Neural progenitor cell (in vitro differentiated cells): ENCODE measurements at places on chromosomes 7 and 10.

- no peak for DNase-seq
Observed at GRCh38 chr10:5390607-5391205, 13.9 kb downstream of the TUBAL3 start.

DNA sequence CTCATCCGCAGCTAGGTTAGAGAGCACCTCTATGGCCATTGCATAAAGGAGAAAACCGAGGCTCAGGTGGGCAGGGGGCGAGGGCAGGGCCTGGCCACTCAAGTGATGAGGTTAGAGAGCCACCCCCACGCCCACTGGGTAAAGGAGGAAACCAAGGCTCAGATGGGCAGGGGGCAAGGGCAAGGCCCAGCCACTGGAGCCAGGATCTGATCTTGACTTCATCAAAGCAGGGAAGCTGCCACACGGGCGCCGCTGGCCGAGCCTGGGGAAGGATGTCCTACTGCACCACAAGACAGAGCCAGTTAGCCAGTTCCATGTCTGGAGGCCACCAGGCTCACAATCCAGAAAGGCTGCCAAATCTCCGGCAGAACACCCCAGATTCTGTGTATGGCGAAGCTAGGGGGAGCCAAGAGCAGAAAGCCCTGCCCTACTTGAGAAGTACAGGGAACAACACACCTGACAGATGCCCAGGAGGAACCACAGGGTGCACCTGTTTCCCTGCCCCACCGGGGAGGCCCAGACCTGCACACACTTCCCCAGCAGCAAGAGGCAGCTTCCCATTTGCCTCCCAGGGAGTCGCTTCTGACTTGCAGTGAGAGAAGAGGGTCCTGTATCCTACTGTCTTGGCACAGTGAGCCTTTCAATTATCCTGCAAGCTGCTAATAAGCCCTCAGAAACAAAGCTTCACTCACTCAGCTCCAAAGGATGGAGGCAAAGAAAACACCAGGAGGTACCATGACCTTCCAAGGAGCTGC lies 101.9 kb downstream of the TNS3 start:
- peak; percentile 76 for DNase-seq

DNA sequence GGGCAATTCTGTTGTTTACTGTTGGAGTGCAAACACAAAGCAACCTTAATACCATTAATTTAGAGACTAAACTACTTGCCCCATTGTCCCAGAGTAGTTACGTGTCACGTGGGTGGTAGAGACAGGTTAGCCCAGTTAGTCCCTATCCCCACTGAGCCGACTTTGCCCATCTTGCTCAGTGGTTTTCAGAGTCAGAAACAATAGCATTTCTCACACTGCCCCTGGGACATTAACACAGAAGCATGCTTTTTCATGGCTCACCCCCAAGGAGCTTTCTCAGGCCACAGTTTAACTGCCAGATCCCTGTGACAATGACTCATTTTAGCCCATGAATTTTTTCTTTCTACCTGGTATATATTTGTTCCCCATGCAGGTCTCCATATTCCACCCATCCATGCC lies 271.0 kb downstream of the POU6F2 start:
- peak; percentile 10 for DNase-seq

DNA sequence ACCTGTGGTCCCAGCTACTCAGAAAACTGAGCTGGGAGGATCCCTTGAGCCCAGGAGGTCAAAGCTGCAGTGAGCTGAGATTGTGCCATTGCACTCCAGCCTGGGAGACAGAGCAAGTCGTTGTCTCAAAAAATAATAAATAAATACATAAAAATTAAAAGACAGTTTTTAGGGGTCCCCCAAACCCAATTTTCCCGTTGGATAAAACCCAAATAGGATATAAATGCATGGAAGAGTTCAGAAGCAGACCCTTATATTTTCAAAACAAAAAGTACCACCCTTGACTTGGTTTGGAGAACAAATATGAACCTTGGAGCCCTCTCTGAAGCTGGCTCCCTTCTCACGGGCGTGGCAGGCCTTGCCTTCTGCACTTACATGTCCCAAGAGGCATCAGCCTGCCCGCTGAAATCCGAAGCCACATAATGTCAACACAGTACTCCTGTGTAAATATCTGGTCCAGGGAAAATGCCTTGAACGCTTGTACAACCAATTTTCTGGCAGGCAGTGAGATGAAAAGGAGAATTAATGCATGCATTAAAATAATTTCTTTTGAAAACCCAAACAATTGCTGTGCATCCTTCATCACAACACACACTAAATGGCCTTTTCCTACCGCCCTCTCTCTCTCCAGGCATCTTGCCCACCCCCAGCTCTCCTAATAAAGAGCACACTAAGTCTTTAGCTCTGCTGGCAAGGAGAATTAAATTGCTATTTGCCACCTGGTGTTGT lies 46.4 kb upstream of the PARD3 start:
- DNase-seq = peak; percentile 16

- DNase-seq = no peak
Observed at GRCh38 chr7:47407136-47407535, 174.8 kb downstream of the TNS3 start.

DNA sequence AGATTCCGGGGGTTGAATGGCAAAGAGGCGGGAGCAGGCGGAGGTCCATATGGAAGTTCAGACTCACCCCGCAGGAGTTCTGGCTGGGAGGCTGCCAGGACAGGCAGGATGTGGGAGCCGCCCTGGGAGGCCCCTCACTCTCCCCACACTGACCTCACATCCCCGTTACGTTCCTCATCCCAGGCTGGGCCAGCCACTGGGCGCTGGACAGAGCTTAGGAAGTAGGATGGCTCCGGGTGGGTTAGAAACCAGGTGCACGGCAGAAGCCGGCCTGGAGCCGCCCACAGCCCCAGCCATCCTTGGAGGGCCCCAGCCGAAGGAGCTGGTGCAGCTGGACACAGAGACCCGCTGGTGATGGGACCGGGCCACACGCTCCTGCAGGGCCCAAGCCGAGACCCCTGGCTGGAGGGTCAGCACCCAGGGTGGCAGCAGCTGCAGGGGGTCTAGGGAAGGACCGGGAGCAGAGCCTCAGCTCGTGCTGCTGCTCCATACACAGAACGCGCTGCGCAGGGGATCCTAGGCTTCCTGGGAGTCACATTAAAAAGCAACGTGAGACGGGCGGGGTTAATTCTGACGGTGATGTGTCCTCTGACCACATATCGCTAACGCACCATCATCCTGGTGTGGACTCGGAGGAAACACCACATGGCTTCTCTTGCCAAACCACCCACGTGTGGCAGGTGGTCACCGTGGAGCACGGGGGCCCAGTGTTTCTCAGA lies 98.6 kb upstream of the DIP2C start:
- DNase-seq = no peak

DNA sequence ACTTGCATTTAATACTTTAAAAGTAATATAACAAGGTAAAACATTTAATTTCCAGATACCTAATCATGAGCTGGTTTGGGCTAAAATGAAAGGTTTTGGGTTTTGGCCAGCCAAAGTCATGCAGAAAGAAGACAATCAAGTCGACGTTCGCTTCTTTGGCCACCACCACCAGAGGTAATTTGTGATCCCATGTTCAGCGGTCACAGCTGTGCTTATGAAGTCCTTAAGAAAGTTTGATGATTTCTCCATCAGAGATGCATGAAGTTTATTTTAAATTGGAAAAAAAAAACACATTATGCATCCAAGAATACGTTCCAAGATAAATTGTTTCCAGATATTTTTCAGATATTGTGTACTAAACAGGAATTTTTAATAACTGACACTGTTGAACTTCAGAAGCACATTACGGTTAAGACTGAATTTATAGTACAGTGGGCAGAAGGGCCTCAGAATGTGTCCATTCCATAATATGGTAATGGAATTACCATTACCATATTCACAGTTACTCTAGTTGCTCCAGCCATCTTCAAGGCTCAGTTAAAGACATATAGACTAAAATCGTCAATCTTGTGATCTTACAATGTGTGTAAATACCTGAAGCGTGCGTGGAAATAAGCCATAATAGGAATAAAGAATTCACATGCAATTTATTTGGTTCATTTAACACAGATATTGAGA lies 106.8 kb downstream of the ZMYND11 start:
- no peak for DNase-seq

DNA sequence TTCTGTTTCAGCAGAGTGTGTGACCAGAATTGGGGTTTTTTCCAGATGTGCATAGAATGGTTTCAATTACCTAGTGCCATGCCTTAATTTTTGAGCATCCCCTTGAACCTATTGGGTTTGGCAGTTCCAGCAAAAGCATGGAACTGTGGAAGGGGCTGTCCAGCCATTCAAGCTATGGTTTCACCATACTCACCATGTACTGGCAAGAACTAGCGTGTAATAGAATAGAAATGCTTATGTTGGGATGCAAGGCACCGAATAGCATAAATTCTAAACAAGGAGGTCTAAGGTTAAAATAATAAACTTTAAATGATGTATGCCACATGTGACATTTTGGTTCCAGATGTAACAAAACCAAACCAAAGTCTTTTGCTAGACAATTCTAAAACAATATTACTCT lies 91.4 kb downstream of the MTERF1 start:
- DNase-seq = no peak

DNA sequence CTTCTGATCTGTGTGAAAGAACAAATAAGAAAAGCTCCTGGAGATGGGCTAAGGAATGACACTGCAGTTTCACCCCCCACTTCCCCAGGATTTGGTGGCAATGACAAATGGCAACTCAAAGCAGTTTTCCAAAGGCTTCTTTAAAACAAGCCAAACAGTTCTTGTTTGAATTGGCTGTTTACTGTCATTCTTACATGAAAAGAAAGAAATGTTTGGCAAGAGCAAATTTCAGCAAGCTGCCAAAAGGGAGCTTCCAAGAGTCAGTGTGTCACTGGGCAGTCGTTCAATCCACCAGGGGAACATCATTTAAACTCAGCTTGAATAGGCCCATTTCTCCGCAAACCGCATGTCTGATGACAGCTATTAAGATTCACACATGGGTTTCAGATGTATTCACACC lies 119.0 kb upstream of the RHOBTB1 start:
- DNase-seq = no peak

DNA sequence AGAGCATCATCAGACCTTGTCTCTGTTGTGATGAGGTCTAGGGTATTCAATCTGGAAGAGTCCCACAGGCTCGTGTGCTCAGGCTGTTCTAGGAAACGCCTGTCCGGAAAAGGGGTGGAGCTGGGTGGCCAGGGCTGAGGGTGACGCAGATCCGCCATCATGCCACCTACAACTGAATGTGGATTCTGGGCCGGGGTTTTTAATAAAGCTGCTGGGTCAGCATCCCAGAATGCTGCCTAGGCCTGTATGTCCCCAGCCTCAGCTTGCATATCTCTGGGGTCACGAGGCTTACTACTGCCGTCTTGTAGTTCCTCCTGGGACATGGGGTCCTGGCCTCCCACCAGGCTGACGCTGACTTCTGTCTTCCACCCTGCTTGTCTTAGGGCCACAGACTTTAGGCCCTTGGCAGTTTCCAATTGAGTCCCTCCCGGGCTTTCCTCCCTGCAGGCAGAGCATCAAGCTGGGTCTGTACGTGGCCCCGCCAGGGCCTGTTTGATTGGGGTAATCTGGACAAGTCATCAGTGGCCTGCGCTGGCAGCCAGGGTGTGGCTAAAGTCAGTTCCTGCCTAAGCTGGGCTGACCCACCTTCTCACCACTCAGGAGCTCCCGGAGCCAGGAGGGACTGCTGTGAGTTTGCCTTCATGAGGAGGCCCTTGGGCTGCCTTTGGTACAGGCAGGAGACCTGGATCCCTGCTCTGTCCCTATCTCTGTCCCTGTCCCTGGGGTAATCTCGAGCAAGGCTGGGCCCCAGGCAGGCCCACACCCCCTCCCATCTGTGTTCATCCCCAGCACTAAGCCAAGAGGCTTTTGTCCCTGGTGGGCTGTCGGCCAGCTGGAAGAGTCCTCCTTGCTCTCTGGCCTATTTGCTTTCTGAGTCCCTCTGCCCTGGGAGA lies 79.9 kb downstream of the ZMIZ1 start:
- peak; percentile 58 for DNase-seq

DNA sequence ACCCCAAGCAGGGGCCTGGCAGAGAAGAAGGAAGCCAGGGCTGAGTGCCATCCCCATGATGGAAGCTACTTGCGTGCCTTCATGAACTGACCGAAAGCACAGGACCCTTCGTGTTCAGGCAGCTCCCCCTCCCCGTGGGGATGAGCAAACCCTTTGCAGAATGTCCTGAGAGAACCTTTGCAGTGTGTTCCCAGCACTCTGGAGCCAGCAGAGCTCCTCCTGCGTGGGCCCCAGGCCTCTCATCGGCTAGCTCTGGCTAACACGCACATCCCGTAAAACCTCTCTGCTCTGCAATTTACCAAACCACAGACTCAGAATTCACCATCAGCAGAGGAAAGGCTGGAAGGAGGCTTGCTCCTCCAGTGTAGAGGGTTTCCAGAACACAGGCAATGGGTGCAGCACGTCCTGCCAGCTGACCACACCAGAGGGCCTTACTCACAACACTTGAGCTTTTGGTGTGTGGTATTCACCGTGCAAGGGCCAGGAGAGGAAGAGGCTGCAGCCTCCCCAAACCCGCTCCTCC lies 3.1 kb downstream of the SH3PXD2A start:
- no peak for DNase-seq

DNA sequence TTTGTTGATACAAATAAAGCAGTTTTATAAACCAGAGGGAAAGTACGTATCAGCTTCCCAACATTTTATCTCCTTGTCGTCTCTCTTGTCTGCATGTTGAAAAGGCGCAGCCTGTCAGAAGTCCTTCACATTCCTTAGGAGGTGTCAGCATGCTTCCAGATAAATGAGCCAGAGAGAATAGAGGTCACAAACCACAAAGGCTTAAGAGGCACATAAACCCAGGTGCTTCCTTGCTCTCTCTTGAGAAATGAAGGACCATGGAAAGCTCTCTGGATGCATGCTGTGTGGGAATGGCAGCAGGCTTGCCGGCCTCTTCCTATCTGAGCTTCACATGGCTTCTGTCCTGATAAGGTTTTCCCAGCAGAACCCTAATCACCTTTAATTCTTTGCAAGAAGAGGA lies 448.5 kb downstream of the XPNPEP1 start:
- peak; percentile 84 for DNase-seq

GRCh38 chr7:32415519-32415918 lies 74.7 kb downstream of the LSM5 start:
- DNase-seq = peak; percentile 55

- no peak for DNase-seq
Observed at GRCh38 chr10:51574248-51575048, 124.9 kb downstream of the CSTF2T start.

- no peak for DNase-seq
Observed at GRCh38 chr7:21500117-21500832, 42.6 kb upstream of the DNAH11 start.

DNA sequence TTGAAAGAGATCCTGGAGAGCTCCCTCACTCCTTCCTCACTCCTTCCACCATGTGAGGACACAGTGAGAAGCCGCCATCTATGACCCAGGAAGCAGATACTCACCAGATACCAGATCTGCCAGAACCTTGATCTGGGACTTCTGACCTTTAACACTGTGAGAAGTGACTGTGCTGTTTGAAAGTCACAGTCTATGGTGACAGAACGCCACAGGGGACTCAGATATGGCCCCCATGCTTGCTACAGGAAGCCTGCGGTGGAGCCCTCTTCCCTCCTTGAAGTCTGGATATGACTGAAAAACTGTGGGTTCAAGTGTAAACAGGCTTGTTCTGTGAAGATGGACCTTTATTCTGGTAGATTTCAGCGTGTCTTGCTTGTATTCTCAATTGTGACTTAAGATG lies 297.8 kb downstream of the KLF6 start:
- DNase-seq = no peak
